Cortex of kidney (tissue), 1 donor: ENCODE measurements at places on chromosomes 1 and 21.

- no peak for DNase-seq
Measured at GRCh38 chr1:158153746-158154444, 26.8 kb upstream of the CD1D start.

GRCh38 chr21:16837721-16838120 is 675.1 kb upstream of the CXADR start:
- DNase-seq: no peak

DNA sequence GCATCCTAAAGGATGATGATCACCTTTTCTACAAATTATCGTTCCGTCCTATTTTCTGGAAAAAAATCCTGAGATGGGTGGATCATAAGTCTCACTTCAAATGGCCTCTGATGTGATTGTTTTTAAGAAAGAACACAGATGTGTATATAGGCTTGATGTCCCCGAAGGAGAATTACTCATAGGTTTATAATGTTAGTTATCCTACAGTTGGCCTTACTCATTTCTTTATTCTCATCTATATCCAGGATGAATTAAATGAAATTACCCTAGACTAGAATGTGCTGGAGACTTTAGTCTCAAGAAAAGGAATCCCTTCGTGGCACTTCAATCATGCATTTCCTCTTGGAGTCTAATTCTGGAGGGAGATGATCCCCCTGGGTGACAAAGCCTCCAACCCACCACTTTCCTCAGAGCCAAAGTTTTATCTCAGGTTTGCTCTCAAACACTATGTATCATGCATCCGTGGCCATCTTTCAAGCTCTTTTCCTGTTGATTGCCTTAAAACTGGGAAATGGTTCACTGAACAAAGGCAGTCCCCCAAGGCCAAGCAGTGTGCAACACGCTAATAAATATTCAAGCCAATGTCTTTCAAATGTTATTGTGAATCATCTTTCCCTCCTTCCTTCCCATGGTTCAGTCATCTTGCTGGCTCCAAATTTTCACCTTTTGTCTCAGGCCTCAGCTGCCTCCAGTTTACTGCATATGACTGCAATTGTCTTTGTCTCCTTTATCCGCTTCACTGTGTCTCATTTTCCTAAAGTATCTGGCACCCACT is 32.5 kb upstream of the SMYD2 start:
- no peak for DNase-seq

GRCh38 chr1:236880209-236880608 is 85.1 kb downstream of the MTR start:
- DNase-seq: no peak

DNA sequence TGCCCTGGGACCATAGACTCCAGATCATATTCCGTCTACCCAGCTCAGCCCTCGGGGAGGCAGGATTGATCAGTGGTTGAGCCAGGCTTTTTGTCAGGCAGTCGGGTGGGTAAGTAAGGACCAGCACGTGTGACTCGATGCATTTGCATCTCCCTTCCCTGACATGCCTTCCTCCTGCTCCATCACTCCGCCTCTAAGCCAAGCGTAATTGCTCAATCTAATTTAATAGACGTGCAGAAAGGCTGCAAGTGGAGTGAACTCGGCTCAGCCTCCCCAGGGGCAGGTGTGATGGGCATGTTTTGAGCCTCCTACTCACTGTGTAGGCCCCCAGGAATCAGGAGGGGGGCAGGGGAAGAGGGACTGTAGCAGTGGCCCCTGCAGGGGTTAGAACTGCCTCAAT is 34.6 kb upstream of the GRIK3 start:
- no peak for DNase-seq

DNA sequence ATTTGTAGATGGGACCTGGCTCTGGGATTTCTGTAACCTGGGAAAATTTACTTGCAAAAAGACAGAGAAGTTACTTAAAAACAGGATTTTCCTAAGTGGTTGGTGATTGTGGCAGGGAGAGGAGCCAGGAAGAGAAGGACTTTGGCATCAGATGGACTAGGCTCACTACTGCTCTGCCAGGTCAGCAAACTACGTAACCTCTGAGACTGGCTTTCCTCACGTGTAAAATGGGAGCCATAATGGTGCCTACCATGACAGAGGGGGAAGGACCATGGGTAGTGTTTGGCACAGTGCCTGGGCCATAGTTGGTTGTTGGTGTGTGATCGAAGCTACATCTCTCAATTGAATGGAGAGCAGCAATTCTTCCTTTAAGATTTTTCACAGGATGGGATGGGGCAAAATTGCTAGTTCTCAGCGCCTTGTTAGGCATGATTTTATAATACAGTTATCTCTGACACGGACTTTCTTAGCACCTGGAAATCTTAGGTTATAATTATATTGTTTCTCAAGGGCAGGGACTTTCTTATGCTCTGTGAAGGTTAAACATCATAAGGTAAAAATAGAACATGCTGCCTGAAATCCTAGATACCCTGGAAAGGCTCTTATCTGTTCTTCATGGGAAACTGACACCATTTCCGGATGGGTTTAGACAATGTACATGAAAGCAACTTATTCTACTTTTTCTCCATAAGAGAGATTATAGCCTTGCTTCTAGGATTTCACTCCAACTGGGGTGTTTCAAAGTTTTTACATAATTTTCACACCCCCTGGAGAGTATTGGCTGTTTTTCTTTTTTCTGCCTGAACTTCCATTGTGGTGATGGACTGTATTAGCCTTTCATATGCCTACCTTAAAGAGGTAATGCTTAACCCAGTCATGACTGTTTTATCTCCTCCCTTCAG is 10.9 kb downstream of the ROR1 start:
- no peak for DNase-seq

- DNase-seq: no peak
Measured at GRCh38 chr1:175797576-175797975, 54.2 kb upstream of the TNR start.

GRCh38 chr1:164564378-164564777 is 5.4 kb downstream of the PBX1 start:
- DNase-seq: no peak

GRCh38 chr1:18936814-18937481 is 19.5 kb downstream of the IFFO2 start:
- no peak for DNase-seq

DNA sequence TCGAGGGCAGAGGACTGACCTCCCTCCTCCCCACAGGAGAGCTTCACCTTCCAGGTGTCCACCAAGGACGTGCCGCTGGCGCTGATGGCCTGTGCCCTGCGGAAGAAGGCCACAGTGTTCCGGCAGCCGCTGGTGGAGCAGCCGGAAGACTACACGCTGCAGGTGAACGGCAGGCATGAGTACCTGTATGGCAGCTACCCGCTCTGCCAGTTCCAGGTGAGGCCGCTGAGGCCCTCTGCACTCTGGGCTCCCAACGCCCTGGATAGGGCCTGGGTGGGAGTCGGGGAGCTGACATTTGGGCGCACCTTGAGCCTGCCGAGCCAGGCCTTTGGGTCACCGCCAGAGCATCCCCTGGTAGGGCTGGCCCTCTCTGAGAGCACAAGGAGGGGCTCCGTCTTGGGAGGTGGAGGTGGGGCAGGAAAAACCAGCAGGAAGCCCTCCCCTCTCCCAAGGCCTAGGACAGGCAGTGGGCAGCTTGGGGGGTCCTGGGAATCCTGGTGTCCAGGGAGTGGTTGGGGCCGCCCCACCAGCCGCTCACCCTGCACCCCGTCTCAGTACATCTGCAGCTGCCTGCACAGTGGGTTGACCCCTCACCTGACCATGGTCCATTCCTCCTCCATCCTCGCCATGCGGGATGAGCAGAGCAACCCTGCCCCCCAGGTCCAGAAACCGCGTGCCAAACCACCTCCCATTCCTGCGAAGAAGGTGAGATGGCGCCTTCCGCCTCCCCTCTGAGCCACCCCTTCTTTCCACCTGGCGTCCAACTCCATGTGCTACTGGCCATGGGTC is 65.1 kb downstream of the PIK3CD start:
- no peak for DNase-seq

DNA sequence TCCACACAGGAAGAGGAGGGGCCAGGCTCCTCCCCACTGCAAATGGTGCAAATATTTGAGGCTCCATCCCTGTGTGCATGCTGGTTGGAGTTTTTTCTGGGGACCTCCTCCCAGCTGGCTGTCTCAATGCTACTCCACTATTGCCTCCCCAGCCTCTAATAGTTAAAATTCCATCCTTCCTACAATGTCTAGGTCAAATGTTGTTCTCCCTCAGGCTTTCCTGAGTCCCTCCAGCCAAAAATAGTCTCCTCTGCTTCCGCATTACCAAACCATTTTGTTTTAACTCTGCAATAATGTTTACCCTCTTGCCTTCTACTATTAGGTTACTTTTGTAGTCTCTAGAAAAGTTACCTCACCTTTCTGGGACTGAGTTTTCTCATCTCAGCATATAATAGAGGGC is 29.6 kb upstream of the FMO1 start:
- DNase-seq: no peak

DNA sequence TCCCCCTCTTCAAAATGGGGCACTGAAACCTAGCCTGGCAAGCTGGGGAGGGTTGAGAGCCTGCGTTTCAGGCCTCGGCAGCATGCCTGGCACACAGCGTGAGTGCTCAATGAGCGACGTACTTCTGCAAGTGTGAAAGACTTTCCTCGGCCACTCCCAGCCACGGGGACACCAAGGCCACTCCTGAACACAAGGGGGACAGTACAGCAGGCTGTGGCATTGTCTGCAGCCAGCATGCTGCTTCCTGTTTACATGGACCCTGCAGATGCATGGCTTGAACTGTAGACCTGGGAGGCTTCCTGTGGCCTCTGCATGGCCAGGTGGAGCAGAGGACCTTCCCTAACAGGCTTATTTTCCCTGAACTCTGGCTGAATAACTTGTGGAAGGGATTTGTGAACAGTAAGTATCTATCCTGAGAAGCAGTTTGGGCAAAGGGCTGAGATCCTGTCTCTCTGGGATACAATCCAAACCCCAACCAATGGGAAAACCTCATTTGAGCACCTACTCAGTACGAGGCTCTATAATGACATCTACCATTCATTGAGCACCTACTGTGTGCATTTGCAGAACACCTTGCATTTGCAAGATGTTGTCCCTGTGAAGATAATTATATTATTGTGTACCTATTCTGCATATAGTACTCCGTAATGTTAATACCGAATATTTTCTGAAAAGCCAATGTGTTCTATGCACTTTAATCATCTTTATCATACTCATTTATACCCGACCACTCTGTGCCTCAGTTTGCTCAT is 9.9 kb upstream of the HSPG2 start:
- no peak for DNase-seq

DNA sequence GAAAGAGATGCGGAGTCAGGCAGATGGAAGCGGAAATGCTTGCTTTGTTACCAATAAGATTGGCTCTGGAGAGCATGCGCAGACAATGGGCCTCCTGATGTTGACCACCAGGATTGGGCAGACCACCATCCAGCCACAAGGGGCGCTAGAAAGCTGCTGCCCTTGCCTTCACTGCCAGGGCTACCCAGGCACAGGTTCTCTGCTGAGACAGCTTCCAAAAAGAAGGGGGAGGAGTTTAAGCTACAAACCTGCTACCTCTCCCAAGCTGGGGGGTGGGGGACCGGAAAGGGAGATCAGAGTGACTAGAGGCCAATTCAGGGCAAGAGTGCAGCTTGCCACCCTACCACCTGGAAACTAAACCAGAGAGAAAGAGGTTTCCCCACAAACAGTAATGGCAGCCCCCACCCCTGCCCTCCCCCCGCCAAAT is 369.7 kb downstream of the RRAGC start:
- no peak for DNase-seq

- DNase-seq: no peak
Measured at GRCh38 chr1:202564958-202565495, 145.2 kb downstream of the SYT2 start.

DNA sequence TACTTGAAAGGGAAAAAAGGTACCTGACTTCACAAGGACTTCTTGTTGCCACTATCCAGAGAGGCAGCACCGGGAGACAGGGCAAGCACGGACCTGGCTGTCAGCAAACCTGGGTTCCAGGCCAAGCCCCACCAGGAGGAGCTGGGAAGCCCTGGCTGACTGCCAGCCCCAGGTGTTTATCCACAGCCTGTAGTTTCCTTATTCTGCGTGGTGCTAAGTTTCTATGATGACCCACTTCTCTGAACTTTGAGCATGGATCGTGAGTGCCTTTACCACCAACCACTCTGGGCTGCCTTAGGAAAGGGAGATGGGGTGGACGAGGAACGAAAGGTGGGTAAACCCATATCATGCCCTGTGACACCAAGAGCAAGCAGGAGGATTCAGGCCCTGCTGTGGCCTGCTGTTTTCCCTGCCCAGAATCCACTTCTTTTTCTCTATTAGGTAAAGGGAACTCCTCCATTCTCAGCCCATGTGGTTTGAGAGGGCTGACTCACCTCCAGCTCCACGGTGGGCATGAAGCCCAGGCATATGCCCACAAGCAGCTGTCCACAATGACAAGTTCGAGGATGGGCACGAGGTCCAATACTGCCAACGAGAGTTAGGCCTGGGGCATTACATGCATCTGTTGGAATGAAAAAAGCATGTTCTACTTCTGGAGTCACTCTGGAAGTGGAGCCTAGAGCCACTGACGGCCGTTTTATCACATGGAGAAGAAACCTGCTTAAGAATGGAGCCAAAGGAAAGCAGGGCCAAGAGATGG is 20.3 kb downstream of the TSPAN2 start:
- DNase-seq: no peak

DNA sequence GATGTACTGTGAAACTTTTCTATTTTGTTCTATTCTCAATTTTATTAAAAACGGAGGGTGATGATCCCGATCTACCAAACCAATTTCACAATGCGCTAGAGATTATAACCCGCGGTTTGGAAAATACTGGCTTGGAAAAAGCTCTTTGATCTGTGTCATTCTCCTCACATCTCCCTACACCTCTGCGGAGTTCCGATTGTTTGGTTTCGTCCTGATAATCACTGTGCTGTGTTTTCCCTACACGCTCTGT is 536 bp upstream of the ABCD3 start:
- no peak for DNase-seq

- no peak for DNase-seq
Measured at GRCh38 chr1:228478326-228478725, 8.9 kb upstream of the RNF187 start.

GRCh38 chr1:42680921-42681683 is 1.1 kb upstream of the YBX1 start:
- DNase-seq: no peak
